NCI-H460 (cell line): ENCODE measurements at places on chromosomes 5 and 9. TPM values are rescaled to one million over a fixed set of nuclear protein-coding genes. Genes with fewer than 3 reads are reported as not detected.

Gene CDK7
- 129 and 132 TPM in 2 replicates for total RNA-seq

Gene FBP2
- total RNA-seq, result not detected in 2 replicates

Gene CDH9
- total RNA-seq, result not detected in 2 replicates

Gene OR1L4
- not detected in 2 replicates for total RNA-seq

Gene PAEP
- total RNA-seq, result 2.9 and 3.7 TPM in 2 replicates

Gene C5orf24
- total RNA-seq, result 49.8 and 58.1 TPM in 2 replicates

Gene PCDHGA7
- total RNA-seq, result 0.54 and 0.55 TPM in 2 replicates

Gene FPGS
- total RNA-seq, result 23.9 and 27.5 TPM in 2 replicates

Gene SOHLH1
- total RNA-seq, result not detected in 2 replicates

Gene FOXD4L3
- total RNA-seq, result not detected in 2 replicates

Gene C9orf153
- total RNA-seq, result 0.14 and 0.40 TPM in 2 replicates

Gene AUH
- total RNA-seq, result 16.0 and 19.9 TPM in 2 replicates

Gene SREK1IP1
- total RNA-seq, result 9.1 and 9.9 TPM in 2 replicates

Gene IFNA2
- not detected in 2 replicates for total RNA-seq

Gene GFRA3
- 0.05 TPM in 1 of 2 replicates, not detected in the other for total RNA-seq

Gene CCDC180
- 0.32 and 1.9 TPM in 2 replicates for total RNA-seq

Gene SLC34A1
- not detected in 2 replicates for total RNA-seq

Gene F2RL2
- 37.5 and 41.5 TPM in 2 replicates for total RNA-seq

Gene TRIM52
- 10.2 and 10.6 TPM in 2 replicates for total RNA-seq

Gene TMEM267
- 59.3 and 65.6 TPM in 2 replicates for total RNA-seq

Gene PFN3
- not detected in 2 replicates for total RNA-seq

Gene FCN2
- total RNA-seq, result not detected in 2 replicates

Gene SLC6A7
- total RNA-seq, result 1.6 TPM in 2 replicates

Gene TMEM252
- total RNA-seq, result not detected in 2 replicates
